ENCODE measurements at places on chromosomes 3 and 15.

GRCh38 chr3:18153571-18154173 is 271.5 kb downstream of the SATB1 start:
- peak; percentile 4 for DNase-seq

- DNase-seq, result no peak
These were observed 465.3 kb upstream of the CBLB start for GRCh38 chr3:106333911-106334618.

GRCh38 chr3:174438501-174439145 is 420.5 kb upstream of the NAALADL2 start:
- DNase-seq, result no peak

DNA sequence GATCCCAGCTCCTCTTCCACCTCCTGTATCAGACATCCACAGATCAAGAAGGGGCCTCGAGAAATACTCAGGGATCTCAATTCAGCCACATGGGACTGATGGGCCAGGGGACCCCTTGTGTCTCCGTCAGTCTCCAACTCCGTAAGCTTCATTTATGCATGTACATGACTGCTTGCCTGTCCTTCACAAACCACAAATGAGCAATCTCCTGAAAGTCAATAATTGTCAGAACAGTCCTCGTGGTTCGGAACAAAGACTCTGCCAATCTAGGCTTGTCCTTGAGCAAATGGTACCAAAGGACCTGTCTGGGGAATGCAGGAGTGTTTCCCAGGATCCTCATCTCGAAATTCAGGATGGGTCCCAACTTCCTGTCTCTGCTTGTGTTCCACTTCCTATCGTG is 20.8 kb downstream of the SLC12A8 start:
- no peak for DNase-seq

- DNase-seq, result no peak
These were observed 5.1 kb downstream of the SLC2A2 start for GRCh38 chr3:171021377-171021776.

DNA sequence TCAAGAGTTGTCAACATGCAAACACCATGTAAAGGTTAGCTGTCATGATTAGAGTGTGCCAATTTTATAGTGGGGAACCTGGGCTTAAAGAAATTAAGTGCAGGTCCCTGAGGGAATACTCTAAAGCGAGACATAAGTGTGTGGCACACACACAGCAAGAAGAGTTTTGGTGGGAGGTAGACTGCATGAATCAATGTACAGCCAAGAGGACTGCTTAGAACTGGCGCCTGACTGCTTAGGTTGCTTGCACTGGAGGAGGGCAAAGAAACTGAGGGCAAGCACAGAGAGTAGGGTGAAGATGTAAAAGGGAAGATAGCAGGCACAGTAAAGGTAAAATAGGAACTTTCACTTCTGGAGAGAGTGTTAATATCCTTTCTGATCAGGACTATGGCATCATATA is 184.9 kb downstream of the SOX2 start:
- DNase-seq, result no peak

DNA sequence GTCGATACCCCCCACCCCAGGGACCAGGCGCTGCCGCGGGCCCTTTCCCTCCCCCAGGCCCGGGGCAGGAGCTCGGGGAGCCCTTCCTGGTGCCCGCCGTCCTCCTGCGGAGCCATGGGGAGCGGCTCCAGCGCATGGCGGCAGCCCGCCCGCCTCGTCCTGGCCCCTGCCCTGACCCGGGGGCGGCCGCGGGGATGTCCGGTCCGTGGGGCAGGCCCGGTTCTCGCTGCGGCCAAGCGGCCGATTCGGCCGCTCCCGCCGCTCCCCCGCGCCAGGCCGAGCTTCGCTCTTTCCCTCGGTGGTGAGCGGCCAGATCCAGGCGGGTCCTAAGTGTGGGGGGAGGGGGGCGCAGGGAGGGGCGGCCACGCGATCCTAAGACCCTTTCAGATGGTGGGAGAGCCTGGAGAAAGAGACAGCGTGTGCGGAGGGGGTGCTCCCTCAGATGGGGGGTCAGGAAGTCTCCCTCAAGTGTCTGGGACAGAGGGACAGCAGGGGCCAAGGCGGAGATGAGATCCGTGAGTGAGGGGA is 1.3 kb downstream of the NEIL1 start:
- no peak for DNase-seq

- DNase-seq, result no peak
These were observed 313.9 kb downstream of the FGF12 start for GRCh38 chr3:192413461-192413860.

GRCh38 chr15:30990446-30991254 is 778 bp downstream of the MTMR10 start:
- DNase-seq, result no peak

DNA sequence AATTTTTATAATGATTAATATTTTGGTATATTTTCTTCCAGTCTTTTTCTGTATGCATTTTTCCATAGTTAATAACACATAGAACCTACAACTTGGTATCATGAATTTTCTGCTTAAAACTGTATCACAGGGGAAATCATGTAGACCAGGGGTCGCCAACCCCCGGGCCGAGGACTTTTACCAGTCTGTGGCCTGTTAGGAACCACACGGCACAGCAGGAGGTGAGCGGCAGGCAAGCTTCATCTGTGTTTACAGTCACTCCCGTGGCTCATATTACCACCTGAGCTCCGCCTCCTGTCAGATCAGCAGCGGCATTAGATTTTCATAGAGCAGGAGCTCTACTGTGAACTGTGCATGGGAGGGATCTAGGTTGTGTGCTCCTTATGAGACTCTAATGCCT is 54.7 kb downstream of the RPL22L1 start:
- DNase-seq, result no peak

- no peak for DNase-seq
These were observed 152.6 kb downstream of the SCAPER start for GRCh38 chr15:76752549-76752948.

DNA sequence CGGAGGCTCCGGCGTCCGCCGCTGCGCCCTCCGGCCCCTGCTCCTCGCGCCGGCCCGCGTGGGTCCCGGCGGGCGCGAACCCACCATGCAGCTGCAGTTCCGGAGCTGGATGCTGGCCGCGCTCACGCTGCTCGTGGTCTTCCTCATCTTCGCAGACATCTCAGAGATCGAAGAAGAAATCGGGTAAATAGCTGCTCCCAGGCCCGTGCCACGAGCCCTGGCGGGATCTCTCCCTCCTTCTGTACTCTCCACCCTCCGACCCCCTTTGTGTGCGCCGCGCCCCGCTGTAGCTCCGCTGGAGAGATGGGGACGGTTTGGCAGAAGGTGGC is 263 bp downstream of the ST8SIA2 start:
- DNase-seq, result no peak

- DNase-seq, result no peak
These were observed 20.3 kb downstream of the PDZRN3 start for GRCh38 chr3:73604451-73604850.

DNA sequence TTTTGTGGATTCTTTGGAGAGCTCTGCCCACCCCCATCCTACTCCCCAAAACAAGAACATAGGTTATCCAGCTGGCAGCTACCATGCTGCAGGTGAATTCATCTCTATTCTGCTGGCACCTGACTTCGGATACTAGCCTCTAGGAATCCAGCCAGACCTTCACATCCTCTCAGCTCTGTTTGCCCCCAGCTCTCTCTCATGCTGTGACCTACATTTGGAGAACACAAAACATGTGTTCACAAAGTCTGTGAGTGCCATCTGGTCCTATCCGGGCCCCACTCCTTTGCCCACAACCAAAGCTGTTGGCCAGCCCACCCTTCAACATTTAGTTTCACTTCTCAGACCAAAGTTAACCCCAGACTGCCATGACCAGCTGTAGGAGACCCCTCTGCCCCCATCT is 89.4 kb upstream of the C3orf80 start:
- no peak for DNase-seq

DNA sequence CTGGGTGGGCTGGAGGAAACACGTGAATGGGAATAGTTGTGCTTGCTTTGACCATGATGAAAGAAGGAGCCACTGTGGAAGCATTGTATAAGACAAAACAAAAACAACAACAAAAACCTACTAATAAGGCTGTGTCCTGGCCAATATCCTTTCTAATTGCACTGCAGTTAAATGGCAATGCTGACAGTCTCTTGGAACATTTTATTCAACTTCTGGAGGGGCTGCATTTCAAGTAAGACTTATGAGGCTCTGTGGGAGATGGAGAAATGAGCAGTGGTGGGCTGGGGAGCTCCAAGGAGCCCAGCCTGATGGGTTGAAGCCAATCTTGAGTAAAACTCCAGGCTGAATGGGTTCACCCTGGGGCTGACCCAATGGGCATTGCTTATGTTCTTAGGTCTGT is 99.8 kb upstream of the ROPN1 start:
- no peak for DNase-seq

DNA sequence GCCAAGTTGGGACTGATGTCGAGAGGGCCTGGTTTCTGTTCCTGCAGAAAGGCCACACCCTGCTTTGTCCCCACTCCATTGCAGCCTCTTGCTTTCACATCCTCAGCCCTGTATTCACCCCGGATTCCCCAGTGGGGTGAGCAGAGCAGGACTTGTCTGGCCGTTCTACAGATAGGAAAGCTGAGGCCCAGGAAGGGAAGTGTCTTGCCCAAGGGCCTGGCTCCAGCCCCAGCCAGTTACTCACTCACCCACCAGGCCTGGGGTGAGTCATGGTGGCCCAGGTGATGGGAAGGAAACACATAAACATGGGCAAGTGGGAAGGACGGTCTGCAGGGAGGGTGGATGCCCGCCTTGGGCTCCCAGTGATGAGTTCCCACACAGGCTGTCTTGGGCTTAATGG is 6.1 kb upstream of the DUSP7 start:
- peak; percentile 85 for DNase-seq

DNA sequence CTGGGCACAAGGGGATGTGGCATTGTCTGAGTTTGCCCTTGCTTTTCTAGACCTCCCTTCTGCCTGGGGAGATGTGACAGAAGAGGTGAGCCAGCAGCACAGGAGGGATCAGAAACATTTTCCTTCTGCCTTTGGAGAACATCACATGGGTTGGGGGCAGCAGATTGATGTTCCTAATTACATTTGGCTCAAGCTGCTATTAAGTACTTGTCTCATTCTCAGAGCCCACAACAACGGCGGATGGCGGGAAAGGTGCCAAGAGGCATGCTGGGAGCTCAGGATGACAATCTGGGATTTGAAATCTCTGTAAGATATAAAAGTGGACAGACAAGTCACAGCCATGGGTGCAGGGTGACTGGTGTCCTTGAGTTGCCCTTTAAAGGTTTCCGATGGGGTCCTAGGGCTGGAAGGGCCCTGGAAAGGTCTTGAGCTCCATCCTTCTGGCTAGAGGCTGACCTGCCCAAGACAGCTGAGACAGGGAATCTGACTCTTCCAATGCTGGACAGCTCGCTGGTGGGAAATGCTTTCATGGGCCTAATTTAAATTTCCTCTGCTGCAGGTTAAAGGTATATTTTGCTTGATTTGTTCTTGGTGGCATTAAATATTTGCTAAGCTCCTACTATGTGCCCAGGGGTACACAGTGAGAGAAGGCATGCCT is 2.4 kb upstream of the CORO2B start:
- DNase-seq, result no peak

DNA sequence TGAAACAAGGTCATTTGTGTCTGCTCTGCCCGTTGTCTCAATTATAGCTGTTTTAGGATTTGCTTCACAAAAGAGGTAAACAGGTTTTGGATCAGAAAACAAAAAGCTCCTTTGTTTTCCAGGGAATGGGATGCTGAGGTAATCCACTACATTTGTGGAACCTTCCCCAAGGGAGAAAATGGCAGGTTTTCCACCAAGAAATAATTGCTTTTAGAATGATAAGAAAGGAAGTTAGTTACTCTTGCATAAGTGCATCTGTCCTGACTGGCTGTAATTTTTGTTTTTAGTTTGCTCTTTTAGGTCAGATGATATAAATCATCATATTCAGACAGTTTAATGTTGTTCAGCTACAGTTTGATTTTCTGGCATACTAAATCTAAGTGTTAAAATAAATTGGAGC is 198.5 kb upstream of the COL8A1 start:
- DNase-seq, result no peak

DNA sequence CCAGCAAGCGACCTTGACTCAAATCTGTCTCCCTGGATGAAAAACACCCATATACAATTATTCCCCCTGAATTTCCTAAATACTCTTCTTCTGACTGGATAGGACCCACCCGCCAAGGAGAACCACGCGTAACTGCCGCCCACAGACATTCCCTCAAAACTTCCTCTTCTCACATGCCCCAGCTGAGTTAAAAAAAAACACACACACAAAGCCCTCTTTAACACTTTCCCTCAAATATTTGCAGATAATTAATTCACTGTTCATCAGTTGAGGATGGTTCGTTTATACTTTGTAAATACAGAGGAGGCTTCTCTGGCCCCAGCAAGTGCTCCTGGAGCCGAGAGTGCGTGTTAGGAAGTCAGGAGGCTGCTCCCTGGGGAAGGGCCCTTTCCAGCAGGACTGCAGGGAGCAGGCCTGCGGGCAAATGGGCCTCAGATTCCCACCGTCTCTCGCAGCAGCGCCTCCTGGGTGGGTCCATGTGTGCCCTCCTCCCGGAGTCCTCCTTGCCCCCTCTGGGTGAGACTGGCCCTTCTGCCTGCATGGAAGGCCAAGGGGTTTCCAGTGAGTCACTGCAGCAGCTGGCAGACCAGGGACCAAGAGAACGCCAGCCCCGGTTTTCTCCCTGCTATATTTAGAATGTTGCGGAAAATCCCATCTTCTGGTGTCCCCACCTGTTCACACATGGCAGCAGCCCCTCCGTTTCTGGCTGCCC is 46.8 kb downstream of the MGLL start:
- DNase-seq, result no peak

Data from HFF-Myc (cell line).